Activated CD4-positive, alpha-beta memory T cell treated with anti-CD3 and anti-CD28 coated beads for 36 hours (primary cell): ENCODE measurements at places on chromosomes 2 and 18.

DNA sequence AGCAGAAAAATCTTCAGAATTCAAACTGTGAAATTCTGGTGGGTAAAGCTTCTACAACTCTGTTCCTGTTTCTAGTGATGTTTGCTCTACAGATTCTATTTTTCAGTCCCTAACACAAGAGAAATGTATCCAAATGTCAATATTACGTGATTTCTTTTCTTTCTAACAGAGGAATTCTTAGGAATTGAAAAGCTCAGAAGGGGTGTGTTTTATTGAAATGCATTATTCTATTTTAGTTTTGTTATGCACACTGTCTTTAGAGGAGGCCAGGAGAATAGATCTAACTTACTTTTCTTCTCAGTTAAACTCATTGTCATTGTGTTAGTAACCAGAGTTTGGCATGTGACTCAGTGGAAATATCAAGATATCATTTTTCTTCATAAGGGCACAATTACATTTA is 62.4 kb downstream of the MTX2 start:
- no peak for DNase-seq

DNA sequence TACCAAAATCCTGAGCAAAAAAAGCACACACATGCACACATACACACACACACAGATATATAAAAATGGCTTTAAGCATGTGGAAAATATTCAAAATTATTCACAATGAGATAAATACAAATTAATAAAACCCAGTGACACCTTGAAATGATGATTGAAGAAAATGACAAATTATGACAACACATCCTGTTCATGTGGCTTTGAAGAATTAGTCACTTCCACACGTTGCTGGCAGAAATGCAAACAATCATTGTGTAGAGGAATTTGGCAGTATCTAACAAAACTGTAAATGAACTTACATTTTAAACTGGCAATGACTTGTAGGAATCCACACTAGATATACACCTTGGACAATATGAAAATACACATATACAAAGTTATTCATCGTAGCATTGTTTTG is 95.8 kb upstream of the RGPD4 start:
- no peak for DNase-seq

- peak; percentile 89 for DNase-seq
Observed at GRCh38 chr2:226800941-226801784, 1.5 kb upstream of the IRS1 start.

GRCh38 chr2:85132397-85132796 is 795 bp upstream of the TCF7L1 start:
- no peak for DNase-seq

- DNase-seq = no peak
Observed at GRCh38 chr2:19793132-19793750, 108.5 kb downstream of the TTC32 start.

- no peak for DNase-seq
Observed at GRCh38 chr2:193793914-193794313, 1599.2 kb upstream of the TMEFF2 start.

DNA sequence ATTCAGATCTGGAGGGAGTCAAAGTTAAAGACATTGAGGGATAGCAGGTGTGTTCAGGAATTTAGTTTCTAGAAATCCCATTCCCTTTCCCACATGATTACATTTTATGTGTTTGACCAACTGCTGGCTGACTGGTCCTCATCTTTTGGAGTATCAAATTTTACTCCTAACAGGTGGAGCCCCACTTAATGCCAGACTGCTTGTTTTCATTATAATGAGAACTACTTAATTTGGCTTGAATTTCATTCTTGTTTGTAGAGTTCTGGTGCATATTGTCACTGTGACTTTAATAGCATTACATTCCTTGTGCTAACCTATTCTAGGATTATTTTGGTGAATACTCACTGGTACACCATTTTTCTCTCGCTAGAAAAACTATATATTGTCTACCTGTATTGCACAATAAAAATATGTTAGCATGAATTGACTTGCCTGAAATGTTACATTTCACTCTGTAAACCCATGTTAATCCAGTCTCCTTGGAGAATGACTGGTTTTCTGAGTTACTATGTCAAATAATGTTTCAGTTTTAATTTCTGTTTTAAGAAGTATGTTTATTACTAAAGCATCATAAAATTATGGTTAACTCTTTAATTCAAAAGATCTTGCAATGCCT is 98.2 kb downstream of the TANC1 start:
- no peak for DNase-seq

- DNase-seq = no peak
Observed at GRCh38 chr2:197885587-197885986, 81.2 kb downstream of the PLCL1 start.

- DNase-seq = no peak
Observed at GRCh38 chr18:37309059-37309458, 256.5 kb downstream of the CELF4 start.
